ENCODE measurements at places on chromosomes 4 and X. TPM values are rescaled to one million over a fixed set of nuclear protein-coding genes. Genes with fewer than 3 reads are reported as not detected.

The RADX gene
- 16.2 TPM for total RNA-seq

The ADH6 gene
- not detected for total RNA-seq

GRCh38 chr4:27154706-27155105 is 294.1 kb downstream of the STIM2 start:
- H3K4me1 ChIP-seq, result no peaks in the 10 kb centered on the region
- no peaks in the 10 kb centered on the region for H3K27me3 ChIP-seq
- no peak overlapping the region for H3K4me3 ChIP-seq
- no peak for DNase-seq
- H3K27ac ChIP-seq, result no peak overlapping the region
- H3K36me3 ChIP-seq, result no peaks in the 10 kb centered on the region

DNA sequence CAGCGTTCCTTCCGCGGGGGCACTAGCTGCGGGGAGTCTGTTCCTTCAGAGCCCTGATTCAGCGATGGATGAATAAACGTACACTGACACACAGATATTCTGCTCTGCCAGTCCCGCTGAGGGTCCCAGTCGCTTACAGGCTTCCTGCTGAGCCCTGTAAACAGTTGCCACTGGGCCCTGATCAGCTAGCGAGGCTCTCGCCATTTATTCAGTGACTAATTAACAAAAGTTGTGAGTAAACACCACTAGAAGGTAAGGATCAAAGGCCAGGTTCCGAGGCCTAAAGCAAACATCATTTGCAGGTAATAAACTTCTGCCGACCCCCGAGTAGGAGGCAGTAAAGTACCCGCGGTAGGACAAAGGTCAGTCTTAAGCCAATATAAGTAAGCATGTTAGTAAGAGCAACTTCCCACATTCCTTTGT is 442.6 kb upstream of the GALNT7 start:
- no peak overlapping the region for H3K4me3 ChIP-seq
- no peaks in the 10 kb centered on the region for H3K4me1 ChIP-seq
- no peak for DNase-seq
- no peaks in the 10 kb centered on the region for H3K36me3 ChIP-seq
- no peaks in the 10 kb centered on the region for H3K27me3 ChIP-seq
- no peak overlapping the region for H3K27ac ChIP-seq

DNA sequence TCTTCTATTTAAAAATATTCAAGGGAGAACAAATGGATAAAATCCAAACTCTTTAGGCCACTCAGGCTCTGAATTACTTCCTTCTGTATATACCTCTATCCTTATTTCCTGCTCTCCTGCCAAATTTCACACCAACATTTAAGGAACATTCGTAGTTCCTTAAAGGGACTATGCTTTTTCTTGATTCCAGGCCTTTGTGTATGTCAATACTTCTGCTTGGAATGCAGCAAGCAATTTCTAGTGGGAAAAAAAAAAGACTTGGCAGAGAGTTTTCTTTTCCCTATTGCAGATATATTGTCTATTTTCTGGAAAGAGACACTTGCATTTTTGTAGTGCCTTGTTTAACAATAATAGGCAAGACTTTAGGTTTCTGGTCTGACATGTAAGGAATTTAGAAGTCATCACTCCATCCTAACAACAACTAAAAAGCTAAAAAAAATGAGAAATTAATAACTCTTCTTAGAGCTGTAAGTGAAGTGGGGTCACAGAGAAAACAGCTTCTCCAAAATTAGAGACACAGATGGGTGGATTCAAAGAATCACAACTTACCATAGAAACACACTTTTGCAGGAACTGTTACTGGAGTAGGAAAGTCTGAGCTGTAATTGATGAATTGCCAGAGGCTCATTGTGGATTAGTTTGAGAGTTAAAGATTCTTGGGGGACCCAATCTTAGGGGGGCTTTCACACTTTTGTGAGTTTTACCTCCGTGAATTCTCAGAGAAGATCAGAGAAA is 2.1 kb upstream of the ADH5 start:
- no peak overlapping the region for H3K4me3 ChIP-seq
- DNase-seq, result no peak
- peaks cover 39% of the 10 kb centered on the region for H3K4me1 ChIP-seq
- H3K36me3 ChIP-seq, result no peaks in the 10 kb centered on the region
- no peaks in the 10 kb centered on the region for H3K27me3 ChIP-seq
- H3K27ac ChIP-seq, result no peak overlapping the region

DNA sequence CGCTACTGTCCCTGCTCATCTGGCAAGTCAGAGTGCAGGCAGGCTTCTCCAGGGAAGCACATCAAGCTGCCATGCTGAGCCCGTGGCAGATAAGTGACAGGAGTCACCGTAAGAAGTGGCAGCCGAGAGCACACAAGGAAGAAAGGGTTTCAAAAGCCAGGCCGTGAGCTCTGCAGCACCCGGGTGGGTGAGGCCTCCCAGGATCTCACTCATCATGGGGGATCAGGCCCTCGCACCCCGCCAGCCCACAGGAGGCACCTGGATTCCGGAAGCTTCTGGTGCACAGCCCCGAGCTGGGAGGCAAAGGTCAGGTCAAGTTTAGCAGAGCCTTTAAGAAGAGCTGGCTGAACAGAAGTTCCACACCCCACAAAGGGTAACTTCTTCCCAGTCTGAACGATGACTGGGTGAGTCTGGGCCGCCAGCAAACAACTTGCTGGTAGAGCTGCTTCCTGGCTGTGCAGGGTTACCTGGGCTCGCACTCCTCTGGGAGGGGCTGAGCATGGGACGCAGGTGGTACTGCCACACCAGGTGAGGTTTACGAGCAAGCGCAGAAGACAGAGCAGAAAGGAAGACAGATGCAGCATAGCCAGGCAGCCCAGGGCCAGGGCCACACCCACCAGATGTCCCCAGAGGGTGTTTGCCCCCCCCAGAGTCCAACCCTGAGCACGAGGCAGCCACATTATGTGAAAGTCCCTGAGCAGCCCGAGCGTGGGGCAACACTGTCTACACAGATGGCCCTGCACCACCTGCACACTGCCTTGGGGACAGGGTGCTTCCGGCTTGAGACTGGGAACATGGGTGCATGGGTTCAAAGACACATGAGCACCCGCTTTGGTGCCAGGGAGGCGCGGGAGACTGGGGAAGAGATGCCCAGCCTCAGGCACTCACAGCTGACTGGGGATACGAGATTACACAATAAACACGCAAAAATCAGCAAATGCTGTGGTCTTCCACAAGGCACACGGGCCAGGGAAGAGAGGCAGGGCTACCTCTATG is 7.7 kb downstream of the CCNQ start:
- DNase-seq, result no peak
- no peaks in the 10 kb centered on the region for H3K27me3 ChIP-seq

GRCh38 chr4:106034220-106034619 is 138.9 kb downstream of the NPNT start:
- H3K4me1 ChIP-seq, result no peaks in the 10 kb centered on the region
- H3K27me3 ChIP-seq, result no peaks in the 10 kb centered on the region
- no peak for DNase-seq
- no peak overlapping the region for H3K4me3 ChIP-seq
- H3K36me3 ChIP-seq, result no peaks in the 10 kb centered on the region
- H3K27ac ChIP-seq, result no peak overlapping the region

DNA sequence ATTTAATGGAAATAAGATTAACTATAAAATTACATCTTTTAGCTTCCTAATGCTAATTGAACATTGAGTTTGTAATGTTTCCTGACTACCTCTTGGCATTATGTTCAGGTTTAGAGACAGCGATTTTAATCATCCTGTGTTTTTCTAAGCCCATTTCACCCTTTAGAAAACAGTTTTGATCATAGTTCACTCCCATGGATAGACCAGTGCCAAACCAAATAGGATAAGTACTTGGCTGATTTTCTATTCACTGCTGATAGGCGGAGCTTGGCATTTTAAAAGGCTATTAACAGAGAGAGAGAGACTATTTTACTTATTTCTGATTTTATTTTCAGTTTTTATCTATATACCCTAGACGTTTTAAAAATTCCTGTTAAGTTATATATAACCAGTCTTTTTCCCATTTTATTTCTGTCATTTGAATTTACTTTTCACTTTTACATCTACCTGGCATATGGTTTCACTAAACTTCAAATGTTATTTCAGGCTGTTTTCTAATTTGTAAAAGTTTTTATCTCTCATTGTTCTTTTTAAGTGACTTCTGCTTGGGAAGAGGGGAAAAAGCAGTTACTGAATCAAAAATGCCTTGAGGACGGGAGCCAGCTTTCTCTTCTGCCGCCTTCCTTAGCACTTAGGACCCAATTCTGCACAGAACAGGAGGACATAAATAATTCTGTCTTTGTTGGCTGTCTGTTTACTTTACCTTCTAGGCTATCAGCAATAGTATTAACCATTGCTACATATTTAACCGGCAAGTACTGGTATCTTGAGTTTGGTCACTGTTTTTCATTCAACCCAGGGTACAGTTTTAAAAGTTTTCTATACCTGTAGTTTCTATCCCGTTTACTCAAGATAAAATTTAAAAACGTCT is 46.4 kb downstream of the SGMS2 start:
- no peak for DNase-seq
- H3K27ac ChIP-seq, result no peak overlapping the region
- H3K4me3 ChIP-seq, result no peak overlapping the region
- no peaks in the 10 kb centered on the region for H3K27me3 ChIP-seq
- H3K36me3 ChIP-seq, result no peaks in the 10 kb centered on the region

The MUC7 gene
- total RNA-seq, result not detected

The TEX13D gene
- not detected for total RNA-seq

DNA sequence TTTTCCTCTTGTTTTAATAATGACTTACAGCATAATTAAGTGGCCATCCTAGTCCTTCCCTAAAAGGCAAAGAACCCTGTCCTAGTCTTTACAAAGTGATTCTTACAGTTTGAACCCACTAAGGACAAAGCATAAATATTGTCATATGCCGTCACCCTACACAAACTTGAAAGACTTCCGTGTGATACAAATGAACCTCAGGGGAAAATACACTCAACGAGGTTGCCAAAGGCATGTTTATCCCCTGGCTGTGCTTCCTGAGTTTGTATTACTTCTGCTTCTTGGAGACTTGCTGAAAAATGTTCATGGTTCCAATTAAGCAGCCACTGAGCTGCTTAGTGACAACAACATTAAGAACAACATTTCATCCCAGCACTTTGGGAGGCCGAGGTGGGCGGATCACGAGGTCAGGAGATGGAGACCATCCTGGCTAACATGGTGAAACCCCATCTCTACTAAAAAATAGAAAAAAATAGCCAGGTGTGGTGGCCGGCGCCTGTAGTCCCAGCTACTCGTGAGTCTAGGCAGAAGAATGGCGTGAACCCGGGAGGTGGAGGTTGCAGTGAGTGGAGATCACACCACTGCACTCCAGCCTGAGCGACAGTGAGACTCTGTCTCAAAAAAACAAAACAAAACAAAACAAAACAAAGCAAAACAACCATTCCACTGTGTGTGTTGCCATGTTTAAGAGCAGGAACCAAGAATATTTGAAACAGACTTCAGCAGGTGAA is 16.2 kb downstream of the RASSF6 start:
- no peaks in the 10 kb centered on the region for H3K36me3 ChIP-seq
- H3K4me1 ChIP-seq, result peaks cover 17% of the 10 kb centered on the region
- H3K4me3 ChIP-seq, result no peak overlapping the region
- no peak overlapping the region for H3K27ac ChIP-seq
- no peaks in the 10 kb centered on the region for H3K27me3 ChIP-seq

- H3K4me1 ChIP-seq, result no peaks in the 10 kb centered on the region
- no peak for DNase-seq
These were observed 148.3 kb downstream of the BANK1 start for GRCh38 chr4:101938836-101939235.

GRCh38 chr4:162237676-162238075 is 73.9 kb upstream of the FSTL5 start:
- no peak overlapping the region for H3K4me3 ChIP-seq

GRCh38 chr4:18185491-18185890 is 163.9 kb upstream of the LCORL start:
- H3K27ac ChIP-seq, result no peak overlapping the region
- H3K27me3 ChIP-seq, result no peaks in the 10 kb centered on the region
- H3K4me3 ChIP-seq, result no peak overlapping the region
- no peaks in the 10 kb centered on the region for H3K4me1 ChIP-seq

The SHISA3 gene
- not detected for total RNA-seq

The GUCY1A1 gene
- total RNA-seq, result not detected

GRCh38 chrX:137426695-137427425 is 139.1 kb upstream of the ZIC3 start:
- no peak overlapping the region for H3K27ac ChIP-seq
- H3K4me3 ChIP-seq, result no peak overlapping the region
- no peaks in the 10 kb centered on the region for H3K36me3 ChIP-seq
- H3K4me1 ChIP-seq, result peaks cover 11% of the 10 kb centered on the region

- no peak for DNase-seq
- H3K4me3 ChIP-seq, result no peak overlapping the region
- no peaks in the 10 kb centered on the region for H3K36me3 ChIP-seq
These were observed 35.5 kb upstream of the ADH4 start for GRCh38 chr4:99179626-99180025.

- H3K4me3 ChIP-seq, result no peak overlapping the region
- H3K27me3 ChIP-seq, result no peaks in the 10 kb centered on the region
These were observed 111.7 kb upstream of the RPS6KA3 start for GRCh38 chrX:20378233-20378920.

DNA sequence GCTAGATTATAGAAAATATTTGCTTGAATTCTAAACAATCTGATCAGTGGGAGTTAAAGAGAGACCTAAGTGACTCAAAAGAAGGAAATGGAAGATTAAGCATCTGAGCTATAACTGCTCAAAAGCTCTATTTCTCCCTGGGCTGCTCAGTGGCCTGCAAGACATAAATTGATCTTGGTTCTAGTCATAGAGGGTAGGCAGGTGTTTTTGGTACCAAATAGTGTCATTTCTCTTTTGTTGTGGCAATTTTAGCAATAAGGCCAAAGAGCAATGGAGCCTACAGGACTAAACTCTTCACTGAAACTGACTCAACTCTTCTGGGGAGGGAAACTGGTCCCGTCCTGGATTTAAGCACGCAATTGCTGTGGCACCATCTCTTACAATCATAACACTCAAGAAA is 33.9 kb upstream of the BMP2K start:
- no peaks in the 10 kb centered on the region for H3K4me1 ChIP-seq
- H3K36me3 ChIP-seq, result no peaks in the 10 kb centered on the region
- H3K27ac ChIP-seq, result no peak overlapping the region
- no peak overlapping the region for H3K4me3 ChIP-seq
- no peaks in the 10 kb centered on the region for H3K27me3 ChIP-seq
